Astrocyte (in vitro differentiated cells and primary cell): ENCODE measurements at places on chromosomes 11 and 22. TPM values are rescaled to one million over a fixed set of nuclear protein-coding genes. Genes with fewer than 3 reads are reported as not detected.

Gene HBB
- total RNA-seq: not detected in 2 replicates

Gene MRGPRX4
- total RNA-seq: not detected in 2 replicates

Gene RGL4
- not detected in 2 replicates for total RNA-seq

Gene MN1
- 98.6 and 110 TPM in 2 replicates for total RNA-seq

Gene WT1
- total RNA-seq: 0.45 and 1.4 TPM in 2 replicates

Gene GAS2L1
- 24.3 and 26.0 TPM in 2 replicates for total RNA-seq

Gene HTATIP2
- total RNA-seq: 21.8 and 25.4 TPM in 2 replicates

Gene PKDREJ
- total RNA-seq: not detected in 2 replicates

Gene TMPRSS5
- 0.34 and 0.38 TPM in 2 replicates for total RNA-seq

Gene SMIM35
- not detected in 2 replicates for total RNA-seq

Gene SCT
- 2.0 and 4.0 TPM in 2 replicates for total RNA-seq

Gene DEFB131B
- total RNA-seq: not detected in 2 replicates

Gene C22orf15
- total RNA-seq: 0.38 and 0.39 TPM in 2 replicates

Gene C11orf87
- total RNA-seq: 0.07 TPM in 1 of 2 replicates, not detected in the other

Gene CCDC73
- not detected in 2 replicates for total RNA-seq

Gene FOLR3
- total RNA-seq: not detected in 2 replicates

Gene KCNQ1OT1
- total RNA-seq: 2.5 TPM in 2 replicates

Gene CTSF
- 1.5 and 4.0 TPM in 2 replicates for total RNA-seq

Gene OTOG
- not detected in 2 replicates for total RNA-seq

Gene LSP1
- 1.3 and 1.9 TPM in 2 replicates for total RNA-seq

Gene HORMAD2
- total RNA-seq: not detected in 2 replicates

Gene KRTAP5-3
- not detected in 2 replicates for total RNA-seq

Gene C22orf42
- total RNA-seq: not detected in 2 replicates

Gene LRRN4CL
- 0.17 and 0.43 TPM in 2 replicates for total RNA-seq

Gene KRTAP5-8
- not detected in 2 replicates for total RNA-seq

Gene TREH
- total RNA-seq: not detected in 2 replicates
